ENCODE measurements at places on chromosomes 3 and 15. TPM values are rescaled to one million over a fixed set of nuclear protein-coding genes. Genes with fewer than 3 reads are reported as not detected.

DNA sequence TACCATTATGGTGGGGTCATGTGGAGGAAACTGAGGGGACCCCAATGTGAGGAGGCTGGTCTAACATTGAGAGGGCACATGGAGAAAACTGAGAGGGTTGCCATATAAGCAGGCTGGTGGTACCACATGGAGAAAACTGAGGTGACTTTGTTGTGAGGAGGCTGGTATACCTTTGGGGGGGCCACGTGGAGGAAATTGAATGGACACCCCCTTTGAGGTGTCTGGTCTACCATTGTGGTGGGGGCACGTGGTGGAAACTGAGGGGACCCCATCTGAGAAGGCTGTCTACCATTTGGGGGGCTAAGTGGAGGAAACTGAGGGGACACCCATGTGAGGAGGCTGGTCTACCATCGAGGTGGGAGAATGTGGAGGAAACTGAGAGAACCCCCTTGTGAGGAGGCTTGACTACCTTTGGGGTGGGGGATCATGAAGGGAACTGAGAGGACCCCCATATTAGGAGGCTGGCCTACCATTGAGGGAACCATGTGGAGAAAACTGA is 163.8 kb downstream of the FBLN2 start:
- peaks cover 2% of the 10 kb centered on the region for H3K36me3 ChIP-seq
- H3K4me3 ChIP-seq: no peak overlapping the region
- peaks cover 14% of the 10 kb centered on the region for H3K27me3 ChIP-seq
- no peak for DNase-seq
- no peaks in the 10 kb centered on the region for H3K4me1 ChIP-seq

DNA sequence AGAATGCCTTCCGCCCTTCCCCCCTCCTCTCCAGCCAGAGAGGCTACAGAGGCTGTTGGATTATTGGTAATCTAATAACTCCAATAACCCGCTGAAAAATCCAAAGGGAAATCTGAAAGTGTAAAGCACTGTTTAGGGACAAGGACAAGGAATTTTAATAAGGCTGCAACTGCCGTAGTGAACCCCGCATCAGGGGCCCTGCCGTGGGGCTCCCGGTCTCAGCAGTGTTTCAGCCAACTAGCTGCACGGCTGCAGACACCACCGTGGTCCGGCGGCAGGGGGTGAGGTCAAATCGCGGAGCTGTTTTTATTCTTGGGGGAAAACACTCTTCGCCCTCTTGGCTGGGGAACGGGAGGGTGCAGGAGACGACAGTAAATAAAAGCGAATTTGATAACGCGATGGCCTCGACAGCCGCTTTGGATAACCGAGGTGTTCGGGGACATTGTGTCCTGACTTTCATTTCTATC is 6.1 kb downstream of the BCL6 start:
- H3K4me3 ChIP-seq: peak overlapping the region; percentile 90
- peak overlapping the region; percentile 99 for H3K27ac ChIP-seq
- peaks cover 23% of the 10 kb centered on the region for H3K36me3 ChIP-seq

DNA sequence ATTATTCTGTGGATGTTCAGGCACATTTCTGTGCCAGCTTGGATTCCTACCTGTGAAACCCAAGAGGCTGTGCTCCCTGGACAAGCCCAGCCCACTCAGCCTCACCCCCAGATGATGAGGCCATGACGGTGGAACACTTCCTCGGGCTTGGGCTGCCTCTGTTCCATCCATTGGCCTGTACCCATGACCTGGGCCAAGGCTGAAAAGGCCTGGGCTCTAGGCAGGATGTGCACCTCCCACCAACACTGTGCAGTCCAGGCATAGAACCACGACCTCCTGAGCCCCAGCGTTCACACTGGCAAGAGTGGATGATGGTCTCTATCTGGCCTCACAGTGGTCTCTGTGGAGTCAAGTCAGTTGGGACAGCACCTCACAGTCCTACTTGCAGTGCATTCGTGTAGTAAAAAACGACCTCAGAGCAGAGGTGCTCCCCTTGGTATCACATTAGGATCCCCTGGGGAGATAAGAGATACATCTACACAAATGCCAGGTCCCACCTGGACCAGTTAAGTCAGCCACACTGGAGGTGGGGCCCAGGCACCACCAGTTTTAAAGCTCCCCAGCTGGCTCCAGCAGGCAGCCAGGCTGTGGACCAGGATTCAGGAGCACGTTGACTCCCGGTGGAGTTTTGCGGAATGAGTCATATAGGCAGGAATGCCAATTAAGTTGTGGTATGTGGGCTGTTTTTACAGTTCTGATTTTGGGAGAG is 39.0 kb upstream of the IGF1R start:
- H3K4me1 ChIP-seq: no peaks in the 10 kb centered on the region
- no peak overlapping the region for H3K27ac ChIP-seq
- no peaks in the 10 kb centered on the region for H3K36me3 ChIP-seq
- no peak for DNase-seq
- H3K27me3 ChIP-seq: peaks cover 7% of the 10 kb centered on the region
- H3K4me3 ChIP-seq: no peak overlapping the region

DNA sequence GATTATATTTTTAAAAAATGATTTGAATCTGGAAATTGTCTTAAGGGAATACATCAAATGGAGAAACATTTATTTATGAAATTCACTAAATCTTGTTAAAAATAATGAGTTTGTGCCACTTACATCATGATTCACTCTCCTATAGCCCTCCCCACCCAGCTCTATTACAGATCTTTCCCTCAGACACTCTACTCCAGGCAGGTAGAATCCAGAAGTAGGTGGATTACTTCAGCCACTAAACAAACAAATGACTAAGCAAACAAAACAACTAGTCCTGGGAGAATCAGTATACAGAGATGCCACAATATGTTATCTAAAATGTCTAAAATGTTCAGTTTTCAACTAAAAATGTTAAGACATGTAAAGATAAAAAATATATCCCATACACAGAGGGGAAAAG is 608.1 kb upstream of the UBE2E2 start:
- no peak overlapping the region for H3K27ac ChIP-seq
- no peaks in the 10 kb centered on the region for H3K36me3 ChIP-seq
- H3K4me1 ChIP-seq: no peaks in the 10 kb centered on the region
- DNase-seq: no peak

DNA sequence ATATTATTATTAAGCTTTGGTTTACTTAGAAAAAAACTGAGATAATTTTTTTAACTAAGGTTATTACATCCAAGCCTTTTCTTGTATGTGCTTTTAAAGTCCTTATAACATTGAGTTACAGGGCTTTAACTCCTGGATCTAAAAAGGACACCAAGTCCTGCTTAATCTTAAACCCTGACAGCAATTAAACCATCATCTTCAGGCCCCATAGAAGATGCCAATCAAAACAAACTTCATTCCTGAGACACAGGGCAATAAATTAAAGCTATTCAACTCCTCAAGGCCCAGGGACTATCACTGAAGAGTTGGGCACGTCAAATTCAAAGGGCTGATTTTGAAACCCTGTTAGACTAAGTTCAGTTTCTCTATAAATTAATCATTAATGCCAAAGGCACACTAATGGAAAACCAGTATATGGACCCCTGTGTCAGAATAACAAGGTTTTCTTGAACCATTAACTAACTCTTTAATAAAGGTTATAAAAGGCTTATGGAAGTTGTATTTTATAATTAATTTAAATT is 1152.6 kb downstream of the NSUN3 start:
- H3K27me3 ChIP-seq: no peaks in the 10 kb centered on the region
- no peak overlapping the region for H3K4me3 ChIP-seq
- H3K27ac ChIP-seq: no peak overlapping the region
- no peak for DNase-seq

DNA sequence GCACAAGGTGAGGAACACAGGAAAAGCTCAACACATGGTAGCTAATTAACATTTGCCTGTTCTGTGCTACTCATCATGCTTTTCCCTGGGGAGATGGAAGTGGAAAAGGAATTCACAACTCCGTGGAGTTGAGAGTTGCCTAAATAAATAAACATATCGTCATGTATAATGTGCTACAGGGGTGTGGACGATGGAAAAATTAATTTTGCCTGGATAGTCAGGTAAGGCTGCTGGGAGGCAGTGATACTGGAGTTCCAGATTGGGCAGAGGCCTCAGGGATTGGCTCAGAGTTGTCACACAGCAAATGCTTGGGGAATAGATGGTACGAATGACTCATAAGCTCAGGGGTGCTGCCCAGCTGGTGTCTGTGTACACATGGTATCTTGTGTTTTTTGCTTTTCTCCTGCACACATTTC is 3.1 kb upstream of the ABHD6 start:
- H3K27ac ChIP-seq: no peak overlapping the region
- no peak for DNase-seq

GRCh38 chr15:41666353-41666920 is 6.2 kb downstream of the MGA start:
- H3K4me1 ChIP-seq: peaks cover 48% of the 10 kb centered on the region
- H3K27ac ChIP-seq: peak overlapping the region; percentile 8
- no peaks in the 10 kb centered on the region for H3K27me3 ChIP-seq

GRCh38 chr15:88250826-88251225 is 5.7 kb downstream of the NTRK3 start:
- peaks cover 36% of the 10 kb centered on the region for H3K27me3 ChIP-seq
- H3K36me3 ChIP-seq: no peaks in the 10 kb centered on the region
- H3K4me1 ChIP-seq: peaks cover 16% of the 10 kb centered on the region
- no peak overlapping the region for H3K4me3 ChIP-seq

DNA sequence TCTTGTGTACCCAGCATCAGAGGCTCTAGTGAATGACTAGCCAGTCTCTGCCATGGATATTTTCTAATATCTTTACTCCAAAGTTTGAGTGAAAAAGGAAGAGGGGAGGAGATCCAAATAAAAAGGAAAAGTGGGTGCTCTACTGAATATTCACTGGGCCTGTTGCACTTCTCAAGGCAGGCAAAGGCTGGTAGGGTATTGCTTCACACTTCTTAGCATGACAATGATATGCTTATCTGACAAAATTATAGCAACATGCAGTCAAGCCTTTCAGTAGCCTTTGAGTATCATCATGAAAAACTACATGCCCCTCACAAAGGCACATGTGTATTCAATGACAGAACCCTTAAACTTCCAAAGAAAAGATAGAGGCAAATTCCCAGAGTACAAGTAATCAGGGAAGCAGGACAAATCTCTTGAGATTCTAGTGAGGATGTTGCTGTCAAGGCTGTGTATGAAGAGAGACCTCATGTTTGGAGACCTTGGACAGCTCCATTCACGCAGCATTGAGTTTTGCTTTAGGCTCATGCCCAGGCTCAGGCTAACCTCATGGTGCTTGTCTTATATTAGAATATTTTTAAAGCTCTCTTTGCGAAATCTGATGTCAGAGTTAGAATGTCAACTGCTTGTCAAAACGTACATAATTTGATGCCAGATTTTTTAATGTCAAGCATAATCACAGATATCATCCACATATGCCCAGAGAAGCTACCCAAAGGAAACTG is 506.9 kb downstream of the OCA2 start:
- H3K27ac ChIP-seq: no peak overlapping the region
- no peak for DNase-seq
- no peak overlapping the region for H3K4me3 ChIP-seq
- no peaks in the 10 kb centered on the region for H3K27me3 ChIP-seq

- peaks cover 10% of the 10 kb centered on the region for H3K27me3 ChIP-seq
- H3K4me1 ChIP-seq: no peaks in the 10 kb centered on the region
- no peak overlapping the region for H3K27ac ChIP-seq
These were observed 205.1 kb upstream of the RGMA start for GRCh38 chr15:93294066-93294465.

- H3K27me3 ChIP-seq: no peaks in the 10 kb centered on the region
- H3K4me1 ChIP-seq: no peaks in the 10 kb centered on the region
- peak; percentile 50 for DNase-seq
- H3K4me3 ChIP-seq: no peak overlapping the region
- peaks cover 3% of the 10 kb centered on the region for H3K36me3 ChIP-seq
These were observed 59.7 kb downstream of the SEMA3G start for GRCh38 chr3:52385157-52385556.

DNA sequence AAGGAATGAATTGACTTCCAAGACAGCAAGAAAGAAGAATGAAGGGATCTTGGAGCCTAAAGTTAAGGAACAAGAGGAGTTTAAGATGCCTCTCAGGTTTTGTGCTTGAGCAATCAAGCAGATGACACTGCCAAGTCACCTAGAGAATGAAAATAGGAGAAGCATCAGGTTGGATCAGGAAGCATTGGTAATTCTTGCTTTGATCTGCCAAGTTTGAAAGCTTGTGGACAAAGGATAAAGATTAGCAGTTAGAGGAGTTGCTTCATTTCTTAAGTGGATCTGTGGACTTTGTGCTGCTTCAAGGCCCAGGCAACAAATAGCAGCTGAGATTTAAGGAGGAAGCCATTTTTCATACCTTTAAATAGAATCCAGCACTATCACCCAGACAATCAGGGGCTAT is 35.6 kb downstream of the FRMD5 start:
- no peaks in the 10 kb centered on the region for H3K36me3 ChIP-seq
- DNase-seq: no peak
- H3K27me3 ChIP-seq: peaks cover 14% of the 10 kb centered on the region
- no peak overlapping the region for H3K4me3 ChIP-seq
- no peak overlapping the region for H3K27ac ChIP-seq

DNA sequence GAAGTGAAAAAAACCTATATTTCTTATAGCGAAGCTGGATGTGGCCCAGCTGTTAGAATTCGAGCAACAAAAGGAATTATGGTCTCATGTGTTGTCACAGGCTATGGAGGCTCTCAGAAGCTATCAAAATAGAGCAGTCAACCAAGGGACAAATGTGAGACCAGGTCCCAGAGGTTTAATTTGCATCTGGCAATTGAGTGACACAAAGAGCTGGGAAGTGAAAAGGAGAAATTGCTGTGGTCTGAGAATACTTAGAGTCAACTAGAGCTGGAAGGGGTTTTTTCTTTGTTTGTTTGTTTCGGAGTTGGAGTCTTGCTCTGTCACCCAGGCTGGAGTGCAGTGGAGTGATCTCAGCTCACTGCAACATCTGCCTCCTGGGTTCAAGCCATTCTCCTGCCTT is 61.3 kb upstream of the SMAD3 start:
- no peak for DNase-seq
- no peaks in the 10 kb centered on the region for H3K36me3 ChIP-seq
- no peaks in the 10 kb centered on the region for H3K27me3 ChIP-seq
- no peak overlapping the region for H3K27ac ChIP-seq
- H3K4me1 ChIP-seq: no peaks in the 10 kb centered on the region
- no peak overlapping the region for H3K4me3 ChIP-seq

DNA sequence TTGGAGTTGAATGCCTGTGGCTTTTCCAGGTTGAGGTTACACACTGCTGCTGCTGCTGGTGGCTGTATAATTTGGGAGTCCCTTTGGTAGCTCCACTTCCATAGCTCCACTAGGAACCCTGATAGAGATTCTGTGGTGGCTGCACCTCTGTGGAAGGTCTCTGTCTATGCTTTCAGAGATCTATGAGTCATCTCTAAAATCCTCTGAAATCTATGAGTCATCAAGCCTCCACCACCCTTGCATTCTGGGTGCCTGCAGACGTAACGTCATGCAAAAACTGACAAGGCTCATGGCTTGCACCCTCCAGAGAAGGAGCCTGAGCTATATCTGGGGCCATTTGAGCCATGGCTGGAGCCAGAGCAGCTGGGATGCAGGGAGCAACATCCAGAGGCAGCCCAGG is 1037.0 kb upstream of the CFAP20DC start:
- no peak overlapping the region for H3K4me3 ChIP-seq
- H3K4me1 ChIP-seq: peaks cover 43% of the 10 kb centered on the region
- DNase-seq: peak; percentile 68
- H3K27ac ChIP-seq: peak overlapping the region; percentile 73
- peaks cover 11% of the 10 kb centered on the region for H3K36me3 ChIP-seq
- no peaks in the 10 kb centered on the region for H3K27me3 ChIP-seq

The MUC13 gene
- total RNA-seq: not detected

The SOX14 gene
- not detected for total RNA-seq

The LIPC gene
- not detected for total RNA-seq

The SPSB4 gene
- not detected for total RNA-seq

The PLXNB1 gene
- total RNA-seq: 3.2 TPM

The CHRM5 gene
- total RNA-seq: not detected

The DUOXA1 gene
- 0.36 TPM for total RNA-seq

Data from activated CD4-positive, alpha-beta memory T cell treated with anti-CD3 and anti-CD28 coated beads for 36 hours (primary cell).